Stomach (tissue), 19 donors: ENCODE measurements at places on chromosomes 3 and 15.

DNA sequence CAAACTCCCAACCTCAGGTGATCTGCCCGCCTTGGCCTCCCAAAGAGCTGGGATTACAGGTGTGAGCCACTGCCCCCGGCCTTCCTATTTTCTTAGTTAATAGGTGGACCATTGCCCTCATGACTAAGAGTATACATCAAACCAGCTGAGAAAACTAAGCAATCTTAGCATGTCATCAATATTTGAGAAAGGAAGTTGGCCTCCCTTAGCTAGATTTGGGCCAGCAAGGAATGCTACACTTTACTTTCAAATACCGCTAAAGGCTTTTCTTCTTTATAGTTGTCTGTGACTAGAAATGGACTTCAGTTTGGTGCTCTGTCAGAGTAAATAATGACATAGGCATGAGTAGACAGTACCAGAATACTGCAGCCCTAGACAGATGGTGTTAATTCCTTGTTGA, 199.3 kb downstream of the GAP43 start:
- H3K36me3 ChIP-seq: no peaks in the 10 kb centered on the region
- no peak overlapping the region for H3K27ac ChIP-seq
- H3K4me3 ChIP-seq: no peak overlapping the region
- H3K27me3 ChIP-seq: no peaks in the 10 kb centered on the region
- DNase-seq: no peak
- H3K4me1 ChIP-seq: no peaks in the 10 kb centered on the region

DNA sequence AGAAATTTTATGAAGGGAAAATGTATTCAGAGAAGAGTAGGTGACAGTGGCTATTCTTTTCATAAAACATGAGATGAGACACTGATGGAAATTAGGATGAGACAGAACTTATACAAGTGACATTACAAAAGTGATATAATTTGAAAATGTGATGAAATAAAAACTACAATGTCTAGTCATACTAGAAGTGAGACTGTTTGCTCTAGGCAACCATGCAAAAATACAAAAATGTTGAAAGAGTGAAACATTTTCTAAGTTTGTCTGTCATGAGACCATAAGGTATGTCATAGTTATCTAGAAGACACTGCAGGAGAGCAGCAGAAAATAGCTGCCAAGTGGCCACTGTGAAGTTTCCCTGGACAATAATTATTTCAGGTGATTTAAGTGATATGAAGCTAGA, 459.5 kb downstream of the DIPK2A start:
- H3K4me1 ChIP-seq: no peaks in the 10 kb centered on the region
- H3K27me3 ChIP-seq: no peaks in the 10 kb centered on the region
- no peak overlapping the region for H3K27ac ChIP-seq

DNA sequence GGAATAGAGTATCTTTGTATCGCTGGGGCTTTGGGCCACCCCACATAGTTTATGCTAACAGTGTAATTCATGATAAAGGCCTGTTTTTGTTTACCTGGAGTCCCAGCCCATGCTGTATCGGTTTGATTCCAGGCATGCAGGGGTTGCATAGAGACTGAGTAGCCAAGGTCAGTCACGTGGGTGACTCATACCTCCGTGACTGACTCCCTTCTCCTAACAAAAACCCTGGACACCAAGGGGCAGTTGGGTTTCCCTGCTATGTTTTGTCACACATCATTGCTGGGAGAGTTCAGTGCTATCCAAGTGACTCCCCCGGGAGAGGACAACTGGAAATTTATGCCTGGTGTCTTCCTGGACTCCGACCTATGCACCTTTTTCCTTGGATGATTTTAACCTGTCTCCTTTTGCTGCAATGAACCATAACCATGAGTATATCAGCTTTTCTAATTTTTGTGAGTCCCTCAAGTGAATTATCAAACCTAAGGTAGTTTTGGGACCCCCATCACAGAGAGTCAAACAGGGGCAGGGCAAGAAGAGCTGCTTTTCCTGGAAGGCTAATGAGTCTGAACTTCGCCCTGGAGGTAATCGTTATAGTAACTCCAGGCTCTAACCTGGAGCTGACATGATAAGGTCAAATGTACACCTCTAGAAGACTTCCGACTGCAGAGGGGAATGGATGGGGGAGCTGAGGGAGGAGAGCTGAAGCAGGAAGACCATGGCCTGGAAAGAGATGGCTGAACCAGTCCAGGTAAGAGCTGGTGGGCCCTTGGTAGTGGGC, 57.0 kb downstream of the SRGAP3 start:
- H3K4me1 ChIP-seq: no peaks in the 10 kb centered on the region
- no peaks in the 10 kb centered on the region for H3K27me3 ChIP-seq
- peak; percentile 23 for DNase-seq
- H3K4me3 ChIP-seq: no peak overlapping the region
- no peak overlapping the region for H3K27ac ChIP-seq
- no peaks in the 10 kb centered on the region for H3K36me3 ChIP-seq

DNA sequence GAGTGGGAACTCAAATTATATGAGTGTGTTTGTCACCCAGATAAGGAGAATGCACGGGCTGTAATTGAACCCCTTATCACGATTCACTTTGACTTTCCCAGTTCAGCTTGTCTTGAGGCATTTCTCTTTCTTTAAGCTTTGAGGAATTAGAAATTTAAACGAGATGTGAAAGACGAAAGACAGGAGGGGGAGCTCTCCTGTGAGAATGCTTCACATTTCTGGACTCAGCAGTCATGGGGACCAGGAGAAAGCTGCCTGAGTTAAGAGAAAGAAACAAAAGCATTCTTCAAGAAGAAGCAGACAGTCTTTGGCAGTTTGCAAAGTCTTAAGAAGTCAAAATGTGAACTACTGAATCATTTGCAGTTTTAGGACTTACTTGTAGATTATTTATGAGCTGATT, 205.6 kb downstream of the NECTIN3 start:
- H3K36me3 ChIP-seq: no peaks in the 10 kb centered on the region
- no peak overlapping the region for H3K4me3 ChIP-seq

DNA sequence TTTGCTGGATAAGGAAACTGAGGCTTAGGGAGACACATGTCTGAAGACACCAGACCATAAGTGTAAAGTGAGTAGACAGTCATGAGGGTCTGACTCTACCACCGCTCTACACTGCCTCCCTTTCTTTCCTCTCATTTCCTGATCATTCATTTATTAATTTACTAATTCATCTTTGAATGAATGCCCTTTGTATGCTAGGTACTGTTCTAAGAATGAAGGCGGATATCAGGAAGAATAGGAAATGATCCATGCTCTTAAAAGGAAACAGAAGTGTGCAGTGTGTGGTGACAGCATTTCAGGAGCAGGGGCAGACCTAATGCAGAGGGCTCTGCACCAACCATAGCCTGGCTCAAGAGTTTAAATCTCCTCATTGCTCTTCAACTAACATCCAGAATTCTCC, 31.8 kb upstream of the PSMD6 start:
- no peak overlapping the region for H3K27ac ChIP-seq
- H3K36me3 ChIP-seq: no peaks in the 10 kb centered on the region
- H3K27me3 ChIP-seq: no peaks in the 10 kb centered on the region
- DNase-seq: no peak
- H3K4me3 ChIP-seq: no peak overlapping the region

DNA sequence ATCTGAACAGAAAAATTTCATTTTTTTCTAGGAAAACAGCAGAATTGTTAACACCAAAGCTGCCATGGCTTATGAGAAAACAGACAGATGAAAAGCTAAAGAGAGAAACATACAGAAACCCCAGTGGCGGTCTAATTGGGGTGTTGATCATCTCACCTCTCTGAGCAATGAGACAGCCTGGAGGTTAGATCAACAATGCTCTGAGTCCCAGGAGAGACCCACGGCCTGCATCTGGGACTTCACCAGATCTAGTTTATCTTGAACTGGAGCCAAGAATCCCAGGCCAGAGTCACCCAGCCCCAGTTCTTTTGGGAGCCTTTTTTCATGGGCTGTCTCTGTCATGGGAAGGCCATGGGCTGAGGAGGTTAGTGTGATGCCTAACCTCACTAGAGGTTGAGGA, 3.5 kb upstream of the GALNT15 start:
- no peaks in the 10 kb centered on the region for H3K36me3 ChIP-seq
- H3K4me3 ChIP-seq: no peak overlapping the region
- H3K27ac ChIP-seq: no peak overlapping the region
- DNase-seq: no peak
- H3K27me3 ChIP-seq: no peaks in the 10 kb centered on the region

DNA sequence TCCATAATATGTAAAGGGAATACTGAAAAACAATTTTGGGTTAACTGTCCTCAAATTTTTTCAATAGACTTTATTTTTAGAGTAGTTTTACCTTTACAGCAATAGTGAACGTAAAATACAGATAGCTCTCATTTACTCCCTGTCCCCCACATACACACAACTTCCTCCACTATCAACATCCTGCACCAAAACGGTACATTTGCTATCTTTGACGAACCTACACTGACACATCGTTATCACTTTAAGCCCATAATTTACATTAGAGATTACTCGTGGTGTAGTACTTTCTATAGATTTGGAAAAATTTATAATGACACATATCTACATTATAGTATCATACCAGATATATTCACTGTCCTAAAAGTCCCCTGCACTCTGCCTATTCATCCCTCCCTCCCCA, 16.9 kb upstream of the P2RY1 start:
- H3K4me3 ChIP-seq: no peak overlapping the region
- no peak for DNase-seq
- no peaks in the 10 kb centered on the region for H3K36me3 ChIP-seq
- H3K27me3 ChIP-seq: no peaks in the 10 kb centered on the region
